ENCODE measurements at places on chromosomes 11 and 22. TPM values are rescaled to one million over a fixed set of nuclear protein-coding genes. Genes with fewer than 3 reads are reported as not detected.
A peak's percentile ranks its signal among the peaks of the same experiment; 100 is the strongest.

Gene RIC3
- 34.4 TPM for total RNA-seq

- no peak overlapping the region for H3K27ac ChIP-seq
- H3K27me3 ChIP-seq = no peaks in the 10 kb centered on the region
- H3K4me3 ChIP-seq = no peak overlapping the region
- peaks cover 6% of the 10 kb centered on the region for H3K4me1 ChIP-seq
- peaks cover 7% of the 10 kb centered on the region for H3K36me3 ChIP-seq
These were observed 54.0 kb downstream of the ZBTB44 start for GRCh38 chr11:130260742-130261141.

DNA sequence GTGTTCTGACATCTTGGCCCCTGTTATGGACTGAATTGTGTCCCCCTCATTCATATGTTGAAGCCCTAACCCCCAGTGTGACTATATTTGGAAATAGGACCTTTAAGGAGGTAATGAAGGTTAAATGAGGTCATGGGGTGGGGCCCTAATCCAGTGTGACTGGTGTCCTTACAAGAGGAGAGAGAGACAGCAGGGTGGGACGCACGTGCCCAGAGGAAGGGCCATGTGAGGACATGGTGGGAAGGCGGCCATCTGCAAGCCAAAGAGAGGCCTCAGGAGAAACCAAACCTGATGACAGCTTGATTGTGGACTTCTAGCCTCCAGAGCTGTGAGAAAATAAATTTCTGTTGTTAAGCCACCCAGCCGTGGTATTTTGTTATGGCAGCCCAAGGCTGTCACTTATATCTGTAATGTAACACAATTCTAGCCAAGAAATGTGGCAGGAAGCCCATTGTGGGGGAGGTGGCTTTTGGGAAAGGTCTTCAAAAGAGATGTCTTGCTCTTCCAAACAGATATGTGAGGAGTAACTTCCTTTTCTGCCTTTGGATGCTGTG, 23.7 kb downstream of the SLC22A6 start:
- no peak overlapping the region for H3K4me3 ChIP-seq
- no peaks in the 10 kb centered on the region for H3K4me1 ChIP-seq
- peaks cover 2% of the 10 kb centered on the region for H3K27me3 ChIP-seq
- DNase-seq = no peak
- peak overlapping the region; percentile 62 for H3K27ac ChIP-seq
- no peaks in the 10 kb centered on the region for H3K36me3 ChIP-seq

- H3K4me1 ChIP-seq = peaks cover 14% of the 10 kb centered on the region
- H3K4me3 ChIP-seq = no peak overlapping the region
- H3K27me3 ChIP-seq = peaks cover 2% of the 10 kb centered on the region
These were observed 37.0 kb downstream of the LDLRAD3 start for GRCh38 chr11:35980686-35981390.

DNA sequence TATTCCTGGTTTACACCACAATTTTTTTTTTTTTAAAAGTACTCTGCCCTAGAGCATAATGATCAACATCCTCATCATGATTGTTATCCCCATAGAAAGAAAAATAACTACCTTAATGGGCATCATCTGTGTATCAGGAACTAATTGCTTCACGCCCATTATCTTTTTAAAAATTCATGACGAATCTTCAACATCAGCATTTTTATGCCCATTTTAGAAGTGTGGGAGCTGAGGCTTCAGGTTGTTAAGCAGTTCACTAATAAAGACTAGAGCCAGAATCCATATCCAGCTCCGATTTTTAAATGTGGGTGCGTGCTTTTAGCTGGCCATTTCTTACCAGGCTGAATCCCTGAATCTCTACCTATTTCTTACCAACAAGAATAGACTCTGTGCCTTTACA, 92.9 kb upstream of the KCNA4 start:
- H3K4me1 ChIP-seq = no peaks in the 10 kb centered on the region
- no peak overlapping the region for H3K4me3 ChIP-seq
- H3K36me3 ChIP-seq = no peaks in the 10 kb centered on the region
- peaks cover 3% of the 10 kb centered on the region for H3K27me3 ChIP-seq
- no peak for DNase-seq

GRCh38 chr11:130483124-130483523, 34.7 kb downstream of the ADAMTS15 start:
- no peaks in the 10 kb centered on the region for H3K27me3 ChIP-seq
- peaks cover 7% of the 10 kb centered on the region for H3K36me3 ChIP-seq
- DNase-seq = no peak
- H3K4me3 ChIP-seq = no peak overlapping the region
- H3K4me1 ChIP-seq = no peaks in the 10 kb centered on the region
- no peak overlapping the region for H3K27ac ChIP-seq

Gene TRIM48
- not detected for total RNA-seq

Gene MRGPRE
- 1.0 TPM for total RNA-seq

DNA sequence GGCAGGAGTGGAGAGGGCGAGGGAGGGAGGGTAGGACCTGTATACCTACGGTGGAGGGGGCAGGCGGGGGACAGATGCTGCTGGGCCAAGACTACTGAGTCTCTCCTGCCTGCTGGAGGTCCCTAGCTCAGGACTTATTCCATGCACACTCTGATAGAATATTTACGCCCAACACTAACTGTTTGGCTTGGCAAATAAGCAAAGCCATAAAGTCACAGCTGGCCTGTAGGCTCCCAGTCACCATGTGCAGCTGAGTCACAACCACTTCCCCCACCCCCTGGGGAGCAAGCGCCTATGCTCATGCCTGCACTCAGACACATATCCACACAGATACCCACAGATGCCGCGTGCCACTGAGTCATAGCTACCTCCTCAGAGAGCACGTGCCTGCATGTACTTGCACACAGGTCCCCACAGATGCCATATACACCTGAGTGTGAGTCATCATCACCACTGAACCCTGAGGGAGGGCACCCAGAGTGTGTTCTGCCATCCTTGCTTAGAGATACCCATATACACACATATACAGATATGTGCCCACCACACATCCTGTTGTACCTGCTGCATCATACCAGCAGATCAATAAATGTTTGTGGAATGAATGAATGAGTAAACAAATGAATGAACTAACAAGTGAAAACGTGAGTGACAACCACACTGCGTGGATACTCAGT, 95.8 kb downstream of the SWAP70 start:
- no peaks in the 10 kb centered on the region for H3K36me3 ChIP-seq
- H3K27ac ChIP-seq = no peak overlapping the region
- H3K4me1 ChIP-seq = peaks cover 8% of the 10 kb centered on the region
- H3K27me3 ChIP-seq = peaks cover 5% of the 10 kb centered on the region
- DNase-seq = peak; percentile 49

Gene DRD2
- 289 TPM for total RNA-seq

DNA sequence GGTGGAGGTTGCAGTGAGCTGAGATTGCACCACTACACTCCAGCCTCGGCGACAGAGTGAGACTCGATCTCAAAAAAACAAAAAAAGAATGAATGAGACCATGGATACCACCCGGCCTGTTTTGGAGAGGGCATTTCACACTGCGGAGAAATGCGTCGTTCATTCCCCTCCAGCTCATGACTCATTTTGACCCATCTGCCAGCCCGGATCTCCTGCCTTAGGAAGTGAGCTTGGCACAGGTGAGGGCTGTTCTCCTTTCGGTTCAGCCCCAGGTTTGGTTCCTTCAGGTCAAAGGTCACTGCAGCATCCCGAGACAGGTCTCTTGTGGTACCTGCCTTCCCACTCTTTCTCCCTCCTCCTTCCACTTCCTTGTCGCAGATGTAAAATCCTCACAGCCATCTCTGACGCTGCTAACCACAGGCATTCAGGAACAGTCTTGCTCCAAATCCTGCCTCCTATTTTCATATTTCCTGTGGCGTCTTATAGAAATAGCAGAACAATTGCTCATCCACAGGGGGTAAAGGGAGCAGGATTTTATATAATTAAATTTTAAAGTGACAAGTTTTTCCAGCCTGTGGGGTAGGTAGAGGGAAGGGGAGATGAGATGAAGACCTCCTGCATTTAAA, 517.9 kb downstream of the NTM start:
- no peak overlapping the region for H3K27ac ChIP-seq
- H3K4me3 ChIP-seq = no peak overlapping the region
- H3K27me3 ChIP-seq = peaks cover 3% of the 10 kb centered on the region
- no peak for DNase-seq
- no peaks in the 10 kb centered on the region for H3K36me3 ChIP-seq
- peaks cover 4% of the 10 kb centered on the region for H3K4me1 ChIP-seq

DNA sequence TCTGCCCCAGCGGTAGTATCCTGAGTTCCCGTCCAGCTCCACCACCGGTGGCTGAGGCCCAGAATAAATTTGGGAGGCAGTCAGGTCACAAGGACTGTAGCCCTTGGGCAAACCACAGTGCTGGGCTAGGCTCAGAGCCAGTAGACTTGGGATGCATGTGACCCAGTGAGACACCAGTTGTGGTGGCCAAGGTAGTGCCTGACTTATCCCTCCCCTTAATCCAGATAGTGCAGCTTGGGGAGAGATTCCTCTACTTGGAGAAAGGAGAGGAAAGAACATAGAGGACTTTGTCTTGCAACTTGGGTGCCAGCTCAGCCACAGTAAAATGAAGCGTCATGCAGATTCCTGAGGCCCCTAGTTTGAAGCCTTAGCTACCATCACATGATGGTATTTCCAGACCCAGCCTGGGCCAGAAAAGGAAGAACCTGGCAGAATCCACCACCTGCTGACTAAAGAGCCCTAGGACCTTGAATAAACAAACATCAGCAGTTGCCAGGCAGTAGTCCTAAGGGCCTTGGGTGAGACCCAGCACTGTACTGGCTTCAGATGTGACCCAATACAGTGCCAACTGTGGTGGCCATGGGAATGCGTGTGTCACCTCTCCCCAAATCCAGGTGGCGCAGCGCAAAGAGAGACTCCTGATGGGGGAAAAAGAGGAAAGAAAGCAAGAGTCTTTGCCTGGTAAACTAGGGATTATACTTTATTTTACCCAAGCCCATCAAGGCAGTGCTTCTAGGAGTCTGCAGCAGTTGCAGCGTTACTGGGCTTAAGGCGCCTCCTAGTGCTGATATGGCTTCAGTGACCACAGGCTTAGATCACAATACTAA, 17.0 kb upstream of the DDX10 start:
- no peaks in the 10 kb centered on the region for H3K4me1 ChIP-seq
- no peak overlapping the region for H3K27ac ChIP-seq
- no peaks in the 10 kb centered on the region for H3K36me3 ChIP-seq
- no peak overlapping the region for H3K4me3 ChIP-seq
- H3K27me3 ChIP-seq = no peaks in the 10 kb centered on the region

DNA sequence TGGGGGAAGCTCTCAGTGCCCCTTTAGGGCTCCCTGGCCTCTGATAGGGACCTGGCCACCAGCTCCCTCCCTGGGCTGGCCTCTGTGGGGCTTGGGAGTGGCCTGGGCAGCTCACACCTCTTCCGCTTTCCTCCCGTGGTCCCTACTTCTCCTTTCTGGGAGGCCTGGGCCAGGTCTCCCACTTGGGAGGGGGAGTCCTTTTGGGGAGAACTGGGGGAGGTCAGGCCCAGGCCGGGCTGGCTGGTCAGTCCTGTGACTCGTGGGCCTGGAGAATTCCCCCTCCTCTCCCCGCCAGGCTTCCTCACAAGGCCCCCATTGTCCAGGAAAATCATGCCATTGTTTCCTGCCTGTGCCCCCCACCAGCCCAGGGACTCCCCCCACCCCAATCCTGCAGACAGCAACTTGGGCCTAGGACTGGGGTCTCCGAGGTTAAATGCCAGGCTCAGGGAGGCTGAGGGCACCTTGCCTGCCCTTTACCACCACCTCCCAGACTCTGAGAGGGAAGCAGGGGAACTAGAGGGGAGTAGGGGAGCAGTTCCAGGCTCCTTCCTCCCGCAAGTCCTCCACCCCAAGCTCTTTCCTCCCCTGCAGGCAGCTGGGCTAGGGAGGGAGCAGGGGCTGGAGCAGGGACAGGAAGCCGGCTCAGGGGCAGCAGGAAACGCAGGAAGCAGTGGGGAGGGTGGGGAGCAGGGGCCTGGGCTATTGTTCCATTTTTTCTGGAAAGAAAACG, 2.8 kb downstream of the MAP3K11 start:
- peak overlapping the region; percentile 18 for H3K4me3 ChIP-seq
- no peak for DNase-seq
- H3K27me3 ChIP-seq = peaks cover 11% of the 10 kb centered on the region
- peaks cover 19% of the 10 kb centered on the region for H3K4me1 ChIP-seq
- H3K27ac ChIP-seq = no peak overlapping the region
- no peaks in the 10 kb centered on the region for H3K36me3 ChIP-seq

Gene OR6A2
- 0.56 TPM for total RNA-seq

Gene MMP12
- not detected for total RNA-seq

DNA sequence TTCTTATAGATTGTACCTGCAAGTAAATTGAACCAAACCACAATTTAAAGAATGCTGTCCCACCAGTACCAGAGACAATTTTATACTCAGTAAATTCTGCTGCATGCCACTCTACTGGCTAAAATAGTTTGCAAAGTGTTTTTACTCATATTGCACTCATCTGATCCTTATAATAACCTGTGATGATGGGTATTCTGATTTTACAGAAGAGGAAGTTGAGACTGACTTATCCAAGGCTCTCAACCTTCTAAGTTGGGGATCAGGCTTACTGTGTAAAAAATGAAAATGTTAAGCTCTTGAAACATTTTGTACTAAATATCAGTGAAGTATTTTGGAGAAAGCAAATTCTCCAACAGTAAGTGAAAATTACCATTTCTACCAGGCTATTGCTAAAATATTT, 37.9 kb downstream of the RNF169 start:
- H3K36me3 ChIP-seq = no peaks in the 10 kb centered on the region
- no peaks in the 10 kb centered on the region for H3K27me3 ChIP-seq
- H3K4me1 ChIP-seq = no peaks in the 10 kb centered on the region
- DNase-seq = no peak
- no peak overlapping the region for H3K4me3 ChIP-seq
- no peak overlapping the region for H3K27ac ChIP-seq

DNA sequence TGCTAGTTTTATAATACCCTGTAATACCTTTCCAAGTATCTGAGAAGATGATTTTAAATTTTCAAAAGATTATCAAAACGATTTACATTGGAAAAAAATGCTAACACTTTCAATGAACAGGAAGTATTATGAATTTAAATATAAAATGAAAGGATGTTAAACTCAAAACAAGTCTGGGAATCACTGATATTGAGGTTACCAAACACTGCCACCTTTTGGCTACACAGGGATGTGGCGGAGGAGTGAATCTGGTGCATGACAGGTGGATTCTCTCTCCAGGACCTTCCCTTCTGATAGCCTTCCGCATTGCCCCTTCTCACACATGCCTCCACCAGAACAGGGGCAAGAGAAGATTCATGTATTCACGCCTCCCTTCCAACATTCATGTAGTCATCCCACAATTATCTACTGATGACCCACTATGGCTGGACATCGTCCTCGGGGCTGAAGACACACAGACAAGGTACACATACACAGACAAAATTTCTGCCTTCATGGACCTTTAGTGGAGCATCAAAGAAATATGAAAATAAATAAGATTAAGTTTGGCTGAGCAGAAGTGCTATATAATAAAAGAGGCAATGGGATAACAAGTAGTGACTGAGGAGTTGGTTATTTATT, 34.7 kb downstream of the ATG16L2 start:
- no peak overlapping the region for H3K27ac ChIP-seq
- H3K36me3 ChIP-seq = no peaks in the 10 kb centered on the region
- no peak for DNase-seq
- H3K4me1 ChIP-seq = no peaks in the 10 kb centered on the region
- no peak overlapping the region for H3K4me3 ChIP-seq
